Left renal pelvis (tissue), 4 donors: ENCODE measurements at places on chromosomes 3 and 15. TPM values are rescaled to one million over a fixed set of nuclear protein-coding genes. Genes with fewer than 3 reads are reported as not detected.

The NR2E3 gene
- 0.94 TPM for polyA plus RNA-seq

- DNase-seq = no peak
Measured at GRCh38 chr3:41629072-41629471, 332.8 kb downstream of the ULK4 start.

DNA sequence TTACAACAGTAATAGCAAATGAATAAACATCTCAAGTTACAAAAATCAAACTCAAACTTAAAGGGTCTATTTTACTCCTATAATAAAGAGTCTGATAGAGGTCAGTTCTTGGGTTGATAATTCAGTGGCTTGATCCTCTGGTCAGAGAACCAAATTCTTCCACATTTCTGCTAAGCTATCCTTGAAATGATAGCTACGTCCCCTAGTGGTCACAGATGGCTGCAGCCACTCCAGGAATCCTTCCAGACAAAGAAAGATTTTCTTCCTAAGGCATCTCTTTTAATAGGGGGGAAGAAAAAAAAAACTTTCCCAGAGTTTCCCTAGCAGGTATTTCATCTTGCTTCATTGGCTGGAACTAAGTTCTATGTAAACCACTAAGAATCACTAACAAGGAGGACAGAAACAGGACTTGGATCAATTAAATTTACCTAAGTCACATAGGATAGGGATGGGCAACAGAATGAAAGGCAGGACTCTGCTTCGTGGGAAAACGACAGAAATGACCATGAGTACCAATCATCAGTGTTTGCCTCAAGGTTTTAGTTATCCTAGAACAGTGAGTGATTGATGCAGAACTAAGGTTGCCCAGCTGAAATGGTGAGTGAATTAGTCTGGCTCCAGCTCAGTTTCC, 160.7 kb downstream of the STAC start:
- no peak for DNase-seq

- DNase-seq = no peak
Measured at GRCh38 chr3:144053121-144053520, 81.5 kb downstream of the DIPK2A start.

DNA sequence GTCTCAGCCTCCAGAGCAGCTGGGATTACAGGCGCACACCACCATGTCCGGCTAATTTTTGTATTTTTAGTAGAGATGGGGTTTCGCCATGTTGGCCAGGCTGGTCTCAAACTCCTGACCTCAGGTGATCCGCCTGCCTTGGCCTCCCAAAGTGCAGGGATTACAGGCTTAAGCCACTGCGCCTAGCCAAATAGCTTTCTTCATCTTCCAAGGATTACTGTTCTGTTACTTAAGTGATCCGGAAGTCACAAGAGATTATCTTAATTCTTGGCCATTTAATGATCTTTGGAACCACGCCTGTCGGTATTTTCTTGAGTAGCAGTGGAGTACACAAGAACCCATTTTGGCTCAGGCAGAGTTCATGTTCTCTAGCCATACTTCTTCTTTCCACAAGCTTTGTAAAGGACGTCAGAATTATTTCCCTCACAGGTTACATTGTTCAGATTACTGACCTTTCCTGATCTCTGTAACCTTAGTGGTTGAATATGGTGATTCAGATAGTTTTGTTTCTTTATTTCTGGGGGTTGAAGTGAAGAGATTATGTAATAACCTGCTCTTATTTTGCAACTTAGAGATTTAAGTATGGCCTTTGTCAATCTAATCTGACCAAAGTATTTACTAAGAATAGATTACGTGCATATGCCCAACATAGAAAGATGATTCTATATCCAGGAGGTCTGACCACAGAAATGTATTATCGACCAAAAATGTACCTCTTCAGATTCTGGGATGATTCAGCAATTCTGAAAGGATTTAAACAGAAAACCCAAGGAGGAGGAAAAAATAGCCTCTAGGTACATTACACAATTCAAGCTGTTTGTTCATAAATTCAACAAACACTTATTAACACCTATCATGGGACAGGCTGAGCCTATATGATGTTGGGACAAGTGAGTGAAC, 132.2 kb downstream of the GREM1 start:
- DNase-seq = no peak

GRCh38 chr3:170022336-170022735, 15.5 kb upstream of the GPR160 start:
- no peak for DNase-seq

DNA sequence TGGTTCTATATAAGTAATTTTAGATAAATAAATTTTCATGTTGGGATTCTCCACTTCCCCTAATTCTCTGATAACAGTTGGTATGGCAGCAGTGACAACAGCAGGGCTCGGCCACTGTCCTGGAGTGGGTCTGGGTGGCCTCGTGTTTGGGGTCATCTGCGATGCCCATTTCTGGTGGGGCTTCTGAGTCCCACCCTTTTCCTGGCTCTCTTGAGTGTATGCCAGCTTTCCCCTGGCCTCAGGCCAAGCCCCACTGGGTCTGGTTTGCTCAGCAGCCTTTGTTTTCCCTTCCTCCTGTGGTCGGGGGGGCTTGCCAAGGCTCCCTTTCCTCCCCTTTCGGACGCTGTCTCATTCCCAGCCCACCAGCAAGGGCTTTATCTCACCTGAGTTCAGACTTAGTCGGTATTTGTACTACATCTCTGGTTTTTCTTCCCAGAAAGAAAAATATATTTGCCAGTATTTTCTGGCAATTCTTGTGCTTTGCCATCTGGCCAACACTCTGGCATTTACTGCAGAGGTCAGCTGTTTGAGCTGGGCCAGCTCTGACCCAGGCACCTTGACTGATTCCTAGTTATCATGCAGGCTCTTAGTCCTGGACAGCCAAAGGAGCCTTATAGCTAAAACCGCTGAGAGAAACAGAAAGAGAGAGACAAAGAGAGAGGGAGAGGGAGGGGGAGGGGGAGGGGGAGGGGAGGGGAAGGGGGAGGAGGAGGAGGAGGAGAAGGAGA, 35.2 kb downstream of the MYZAP start:
- DNase-seq = no peak
